ENCODE measurements at places on chromosomes 3 and 15.

DNA sequence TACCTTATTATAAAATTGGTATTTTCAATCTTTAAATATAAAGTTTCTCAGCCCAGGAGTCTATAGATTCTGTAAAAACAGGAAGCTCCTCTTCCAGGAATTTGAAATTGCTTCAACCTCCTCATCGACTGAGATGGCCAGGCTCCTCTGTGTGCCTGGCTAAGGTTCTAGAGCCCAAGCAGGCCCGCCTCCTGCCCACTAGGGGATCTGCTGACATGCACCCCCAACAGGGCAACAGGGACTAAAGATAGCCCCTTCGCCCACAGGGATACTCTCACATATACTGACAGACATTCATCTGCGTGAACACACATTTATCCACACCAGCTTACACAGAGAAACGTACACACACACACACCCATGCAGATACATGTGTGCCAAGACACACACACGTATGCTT, 183.1 kb upstream of the TLE3 start:
- DNase-seq = no peak

DNA sequence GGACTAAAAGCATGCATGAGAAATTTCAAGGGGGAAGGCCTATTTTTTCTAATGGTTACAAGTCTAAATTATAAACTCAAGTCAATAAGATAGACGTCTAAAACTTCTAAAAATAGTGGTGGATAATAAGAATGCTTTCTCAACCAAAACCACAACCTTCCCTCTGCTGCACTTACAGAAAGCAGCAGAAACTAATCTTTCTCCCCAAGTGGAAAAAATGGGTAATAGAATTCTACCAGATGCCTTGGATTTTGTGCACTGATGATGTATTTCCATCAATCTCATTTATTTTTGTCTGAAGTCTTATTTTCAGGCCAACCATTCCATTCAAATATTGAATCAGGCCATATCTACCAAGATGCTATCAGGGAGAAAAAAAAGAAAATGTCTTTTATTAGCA, 344.7 kb downstream of the NEK10 start:
- DNase-seq = no peak

- no peak for DNase-seq
These were observed 71.7 kb downstream of the TMCO5A start for GRCh38 chr15:38005953-38006808.

GRCh38 chr3:100810671-100811070, 101.4 kb downstream of the TFG start:
- DNase-seq = no peak

DNA sequence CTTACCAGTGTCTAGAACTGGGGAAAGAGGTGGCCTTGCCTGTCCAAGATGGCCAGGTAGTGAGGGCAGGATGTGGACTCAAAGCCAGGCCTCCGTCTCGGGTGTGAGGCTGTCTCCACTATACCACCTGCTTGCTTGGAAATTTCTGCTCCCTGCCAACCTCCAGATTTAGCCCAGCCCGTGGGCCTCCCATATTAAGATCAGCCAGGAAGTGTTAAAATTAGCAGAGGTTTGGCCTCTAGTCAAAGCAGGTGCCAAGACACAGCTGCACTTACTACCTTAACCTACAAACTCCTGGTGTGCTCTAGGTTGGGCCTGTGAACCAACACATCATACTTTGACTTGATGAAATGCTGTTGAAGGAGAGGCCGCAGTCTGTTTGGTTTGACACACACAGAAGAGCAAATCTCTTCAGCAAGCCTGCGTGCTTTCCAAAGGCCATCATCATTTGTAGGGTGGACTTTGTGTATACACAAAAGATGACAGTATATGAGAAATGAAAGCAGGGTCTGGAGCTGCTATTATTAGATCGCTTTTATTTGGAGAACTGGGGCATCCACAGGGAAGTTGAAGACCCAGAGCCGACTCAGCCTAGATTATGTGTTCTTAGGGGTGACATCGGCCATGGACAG, 206.5 kb downstream of the XXYLT1 start:
- no peak for DNase-seq

DNA sequence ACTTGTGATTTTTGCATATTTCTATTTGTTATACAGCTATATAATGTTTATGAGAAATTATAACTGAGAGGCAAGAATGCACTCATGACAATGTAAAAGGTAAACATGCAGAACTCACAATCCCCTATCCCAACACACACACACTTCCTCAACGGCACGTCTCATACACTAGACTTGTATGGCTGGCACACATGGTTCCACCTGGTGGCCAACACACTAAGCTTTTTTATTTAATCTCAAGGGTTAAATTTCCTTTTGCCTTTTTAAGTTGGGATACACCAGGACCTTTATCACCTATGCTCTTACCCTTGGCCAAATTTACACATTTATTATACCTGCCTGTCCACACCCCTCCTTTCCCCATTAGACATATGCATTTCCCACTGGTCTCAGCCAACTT, 88.6 kb upstream of the PSMD6 start:
- no peak for DNase-seq

- DNase-seq = no peak
These were observed 13.9 kb upstream of the SYNM start for GRCh38 chr15:99090938-99091337.

DNA sequence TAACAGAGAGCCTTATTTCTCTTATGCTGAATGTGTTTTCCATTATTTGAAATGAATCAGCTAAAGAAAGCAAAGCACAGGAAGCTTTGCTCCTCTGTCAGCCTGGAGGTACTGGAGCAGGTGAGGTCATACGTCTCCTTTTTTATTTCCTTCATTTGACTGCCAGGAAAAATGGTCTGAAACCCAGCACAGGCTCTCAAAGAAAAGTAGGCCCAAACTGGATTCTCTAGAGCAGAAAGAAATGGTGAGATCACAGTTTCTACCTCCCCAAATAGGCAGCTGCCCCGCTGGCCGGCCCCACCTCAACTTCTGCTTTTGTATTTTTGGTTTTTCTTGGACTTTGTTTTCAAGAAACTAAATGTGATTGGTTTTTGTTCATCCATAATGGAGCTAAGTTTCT, 95.1 kb downstream of the RPL39L start:
- no peak for DNase-seq

GRCh38 chr15:88690331-88690730, 51.5 kb downstream of the ISG20 start:
- DNase-seq = no peak

- no peak for DNase-seq
These were observed 84.1 kb downstream of the PCCB start for GRCh38 chr3:136334209-136334608.

DNA sequence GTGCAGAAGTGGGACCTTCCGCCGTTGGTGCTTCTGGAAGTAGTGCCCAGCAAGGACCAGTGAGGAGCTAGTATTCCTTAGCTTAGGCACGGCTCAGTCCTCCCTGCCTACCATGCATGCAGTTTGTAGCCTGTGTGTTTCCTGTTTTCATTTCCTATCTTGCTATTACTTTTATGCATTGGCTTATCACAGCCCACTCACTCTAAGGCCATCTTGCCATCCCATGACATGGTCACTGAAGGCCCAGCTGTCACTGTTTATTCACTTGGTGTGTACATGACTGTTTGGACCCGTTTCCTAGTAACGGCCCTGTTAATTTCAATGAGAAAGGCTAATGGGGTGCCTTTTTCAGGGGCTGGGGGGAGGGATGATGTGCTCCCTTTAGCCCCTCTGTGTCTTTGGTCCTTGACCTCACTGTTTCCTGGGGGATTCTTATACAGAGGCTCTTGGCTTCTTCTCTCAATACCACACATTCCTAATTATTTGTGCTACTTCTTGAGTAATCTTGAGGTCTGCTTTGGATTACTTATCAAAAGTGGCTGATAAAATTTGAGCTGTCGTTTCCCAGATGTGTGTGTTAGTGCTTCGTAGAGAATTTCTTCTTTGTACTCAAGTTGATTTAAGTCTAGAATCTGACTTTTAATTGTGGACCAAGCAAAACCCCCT, 24.5 kb upstream of the TRAK1 start:
- no peak for DNase-seq

- no peak for DNase-seq
These were observed 66.9 kb downstream of the SLCO2A1 start for GRCh38 chr3:133962849-133963248.

DNA sequence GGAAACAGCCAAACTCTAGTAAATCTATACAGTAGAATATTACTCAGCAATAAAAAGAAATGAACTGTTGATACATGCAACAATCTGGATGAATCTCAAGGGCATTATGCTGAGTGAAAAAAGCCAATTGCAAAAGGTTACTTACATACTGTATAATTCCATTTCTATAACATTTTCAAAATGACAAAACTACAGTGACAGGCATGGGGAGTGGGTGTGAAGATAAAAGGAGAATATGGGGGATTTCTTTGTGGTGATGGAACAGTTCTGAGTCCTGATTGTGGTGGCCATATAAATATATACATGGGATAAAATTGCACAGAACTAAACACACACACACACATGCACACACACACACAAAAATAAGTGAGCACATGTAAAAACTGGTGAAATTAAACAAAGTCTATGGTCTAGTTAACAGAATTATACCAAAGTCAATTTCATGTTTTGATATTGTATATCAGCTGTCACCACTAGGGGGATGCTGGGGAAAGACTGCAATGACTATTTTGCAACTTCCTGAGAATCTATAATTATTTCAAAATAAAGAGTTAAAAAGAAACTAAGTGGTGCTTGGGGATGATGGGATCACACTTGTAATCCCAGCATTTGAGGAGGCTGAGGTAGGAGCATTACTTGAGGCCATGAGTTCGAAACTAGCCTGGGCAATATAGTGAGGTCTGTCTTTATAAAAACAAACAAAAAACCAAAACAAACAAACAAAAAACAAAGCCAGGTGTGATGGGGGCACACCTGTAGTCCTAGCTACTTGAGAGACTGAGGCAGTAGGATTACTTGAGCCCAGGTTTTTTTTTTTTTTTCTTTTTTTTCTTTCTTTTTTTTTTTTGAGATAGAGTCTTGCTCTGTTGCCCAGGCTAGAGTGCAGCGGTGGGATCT, 66.0 kb downstream of the SPTSSB start:
- DNase-seq = no peak

- DNase-seq = no peak
These were observed 15.7 kb upstream of the PPARG start for GRCh38 chr3:12273045-12273695.

GRCh38 chr3:100331660-100332059, 2.9 kb upstream of the NIT2 start:
- DNase-seq = no peak

- no peak for DNase-seq
These were observed 61.2 kb downstream of the SENP2 start for GRCh38 chr3:185647134-185647879.

DNA sequence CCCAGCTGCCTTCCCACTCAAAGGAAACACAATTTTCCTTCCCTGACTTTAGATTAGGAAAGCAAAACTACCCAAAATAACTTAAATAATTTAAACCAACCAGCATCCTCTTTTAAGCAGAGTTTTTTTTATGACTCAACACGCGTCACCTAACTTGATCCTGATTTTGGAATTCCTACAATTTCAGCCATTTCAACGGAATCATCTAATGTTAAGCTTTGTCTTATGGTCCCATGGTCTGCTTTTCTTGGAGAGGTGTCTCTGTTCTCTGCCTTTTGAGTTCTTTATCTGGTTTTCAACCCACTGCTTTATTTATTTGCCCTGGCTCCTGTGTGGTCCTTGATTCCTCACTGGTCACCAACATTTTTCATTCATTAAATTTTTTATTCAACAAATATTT, 219.2 kb upstream of the ARHGEF26 start:
- DNase-seq = peak; percentile 6

DNA sequence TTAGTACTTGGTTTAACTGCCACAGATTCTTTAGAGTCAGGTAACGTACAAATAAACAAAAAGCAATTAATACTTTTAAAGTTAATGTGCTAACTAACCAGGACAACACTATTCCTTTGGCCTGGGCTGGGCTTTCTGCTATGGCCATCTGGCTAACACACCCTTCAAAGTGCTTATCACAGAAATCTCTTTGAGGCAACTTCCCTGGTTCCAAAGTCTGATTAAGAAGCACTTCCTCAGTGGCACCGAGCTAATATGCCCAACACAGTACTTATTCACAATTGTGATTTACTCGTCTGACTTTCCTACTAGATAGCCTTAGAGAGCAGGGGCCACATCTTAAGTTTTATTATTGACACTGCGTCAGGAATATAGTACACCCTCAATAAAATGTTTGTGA, 191.4 kb downstream of the MEIS2 start:
- DNase-seq = no peak
